ENCODE measurements at places on chromosomes 5 and 9.

GRCh38 chr5:150254774-150255173 is 34.8 kb downstream of the CAMK2A start:
- no peak for DNase-seq

DNA sequence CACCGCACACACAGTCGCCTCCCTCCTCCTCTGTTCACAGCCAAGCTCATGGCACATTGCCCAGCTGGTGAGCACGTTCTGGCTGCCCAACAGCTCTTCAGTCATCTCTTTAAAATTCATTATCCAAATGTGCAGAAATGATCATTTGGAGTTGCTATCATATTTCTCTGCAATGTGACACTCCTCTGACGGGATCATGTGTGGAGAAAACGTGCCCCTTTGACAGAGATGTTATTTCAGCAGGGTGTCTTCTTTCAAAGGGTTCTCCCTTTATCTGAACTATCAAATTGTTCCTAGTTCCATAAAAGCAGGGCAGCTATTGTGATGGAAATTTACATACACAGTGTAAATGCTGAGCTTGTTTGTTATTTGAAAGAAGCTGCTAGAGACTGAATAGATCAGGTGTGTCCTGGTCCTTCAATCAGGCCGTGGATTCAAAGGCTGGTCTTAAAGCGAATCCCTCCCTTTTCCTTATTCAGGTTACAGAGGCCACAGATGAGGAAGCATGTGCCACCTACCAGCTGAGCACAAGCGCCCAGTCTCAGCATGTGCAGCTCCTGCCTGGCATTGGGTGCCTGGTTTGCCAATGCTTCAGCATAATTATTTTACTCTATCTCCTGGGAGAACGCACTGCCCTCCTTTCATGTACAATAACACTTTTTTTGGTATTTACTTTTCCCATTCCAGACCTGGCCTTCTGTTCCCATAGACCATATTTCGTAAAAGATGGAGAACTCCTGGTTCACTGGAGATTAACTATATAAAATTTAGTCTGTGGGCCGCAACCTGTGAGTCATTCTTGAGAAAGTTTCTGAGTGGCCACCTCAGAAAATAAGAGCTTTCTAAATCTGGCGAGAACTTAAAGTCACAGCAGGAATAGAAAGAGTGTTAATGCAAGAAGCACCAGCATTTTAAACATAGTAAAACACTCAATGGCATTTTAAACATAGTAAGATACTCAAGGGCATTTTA is 433.7 kb downstream of the ENC1 start:
- peak; percentile 94 for DNase-seq

DNA sequence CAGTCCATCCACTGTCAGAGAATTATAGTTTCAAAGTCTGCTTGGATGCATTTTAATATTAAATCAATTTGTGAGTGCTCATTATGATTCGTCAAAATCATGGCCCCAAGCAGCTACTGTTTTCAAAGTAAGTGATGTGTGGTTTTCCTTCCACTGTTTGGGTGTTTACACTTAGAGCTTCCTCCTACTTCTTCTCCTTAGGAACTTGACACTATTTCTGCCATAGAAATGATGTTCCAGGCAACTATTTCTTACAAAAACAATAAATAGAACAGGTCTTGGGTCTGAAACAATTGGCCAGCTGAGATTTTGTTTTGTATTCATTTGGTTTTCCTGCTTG is 132.8 kb upstream of the RAI14 start:
- DNase-seq = no peak

GRCh38 chr5:15932066-15932465 is 247.5 kb downstream of the MARCHF11 start:
- DNase-seq = no peak

- DNase-seq = no peak
Measured at GRCh38 chr5:6754766-6755165, 41.5 kb downstream of the TENT4A start.

GRCh38 chr9:36143245-36143641 is 6.7 kb downstream of the GLIPR2 start:
- no peak for DNase-seq

GRCh38 chr5:136034492-136034891 is 5.7 kb downstream of the TGFBI start:
- no peak for DNase-seq

- no peak for DNase-seq
Measured at GRCh38 chr9:14451949-14452348, 138.0 kb upstream of the NFIB start.

DNA sequence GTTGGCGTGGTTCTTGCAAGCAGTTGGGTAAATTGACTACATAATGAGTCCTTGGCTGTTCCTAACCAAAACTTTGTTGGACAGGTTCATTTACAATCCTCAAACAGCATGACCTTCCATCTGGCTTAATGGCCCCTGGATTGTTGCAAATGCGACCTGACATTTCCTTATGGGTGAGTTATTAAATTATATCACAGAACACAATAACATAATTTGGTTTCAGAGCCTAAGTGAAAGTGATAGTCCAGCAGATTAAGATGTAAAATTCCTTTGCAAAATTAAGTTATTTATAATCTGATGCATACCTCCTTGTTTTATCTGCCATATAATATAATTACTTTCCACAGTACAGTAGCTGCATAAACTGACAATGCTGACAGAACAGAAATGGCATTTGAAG is 224.4 kb downstream of the TUSC1 start:
- DNase-seq = no peak

GRCh38 chr5:140791089-140791488 is 3.6 kb upstream of the PCDHA2 start:
- no peak for DNase-seq

DNA sequence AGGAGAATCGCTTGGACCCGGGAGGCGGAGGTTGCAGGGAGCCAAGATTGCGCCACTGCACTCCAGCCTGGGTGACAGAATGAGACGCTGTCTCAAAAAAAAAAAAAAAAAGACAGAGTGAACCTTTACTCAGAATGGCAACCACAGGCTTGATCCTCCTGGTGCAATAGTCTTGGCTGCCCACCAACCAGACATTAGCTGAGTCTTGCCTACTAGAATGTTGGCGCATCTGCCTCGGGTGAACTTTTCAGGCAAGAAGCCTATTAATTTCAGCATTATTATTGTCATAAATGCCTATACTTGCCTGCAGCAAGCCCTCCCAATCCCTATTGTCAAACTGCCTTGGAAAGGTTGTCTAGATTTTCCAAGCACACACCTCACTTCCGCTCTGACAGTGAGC is 4.2 kb downstream of the SERINC5 start:
- no peak for DNase-seq

DNA sequence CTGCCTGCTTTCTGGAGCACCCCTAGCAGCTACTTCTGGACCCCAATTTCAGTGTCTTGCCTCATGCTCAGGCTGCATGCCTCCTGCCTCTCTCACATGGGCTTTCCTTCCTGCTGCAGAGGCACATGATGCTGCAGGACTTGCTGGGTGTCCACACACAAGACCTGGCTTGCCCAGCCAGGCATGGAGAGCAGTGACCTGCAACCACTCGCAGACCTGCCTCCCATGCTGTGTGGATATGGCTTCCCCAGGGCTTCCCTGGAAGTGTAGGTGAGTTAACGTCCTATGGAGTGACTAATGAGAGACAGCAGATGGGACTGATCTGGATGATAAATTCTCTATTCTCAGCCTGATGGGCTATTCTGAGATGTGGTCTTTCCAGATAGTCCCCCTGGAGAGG is 53.2 kb upstream of the SMIM32 start:
- no peak for DNase-seq

All from LHCN-M2 (cell line).